ENCODE measurements at places on chromosomes 6 and 20.

- no peak for DNase-seq
Observed at GRCh38 chr20:38602185-38602581, 574 bp downstream of the ARHGAP40 start.

DNA sequence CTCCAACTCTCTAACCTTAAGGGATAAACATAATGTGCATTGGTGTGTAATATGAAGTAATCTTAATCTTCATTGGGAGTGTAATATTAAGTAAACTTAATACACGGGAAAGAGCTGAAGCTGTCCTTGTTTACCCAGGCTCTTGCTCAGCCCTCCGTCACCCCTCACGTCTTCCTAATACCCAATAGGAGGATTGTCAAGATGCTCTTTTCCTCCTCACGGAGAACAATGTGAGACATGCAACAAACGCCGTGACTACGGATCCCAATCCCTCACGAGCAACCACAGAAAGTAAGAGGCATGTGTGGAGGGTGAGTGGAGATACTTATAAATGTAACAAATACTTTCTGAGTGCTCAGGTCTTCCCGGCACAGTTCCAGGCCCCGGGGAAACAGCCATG, 11.0 kb downstream of the KIF16B start:
- no peak for DNase-seq

- DNase-seq, result no peak
Observed at GRCh38 chr20:24823989-24824693, 124.9 kb upstream of the CST7 start.

DNA sequence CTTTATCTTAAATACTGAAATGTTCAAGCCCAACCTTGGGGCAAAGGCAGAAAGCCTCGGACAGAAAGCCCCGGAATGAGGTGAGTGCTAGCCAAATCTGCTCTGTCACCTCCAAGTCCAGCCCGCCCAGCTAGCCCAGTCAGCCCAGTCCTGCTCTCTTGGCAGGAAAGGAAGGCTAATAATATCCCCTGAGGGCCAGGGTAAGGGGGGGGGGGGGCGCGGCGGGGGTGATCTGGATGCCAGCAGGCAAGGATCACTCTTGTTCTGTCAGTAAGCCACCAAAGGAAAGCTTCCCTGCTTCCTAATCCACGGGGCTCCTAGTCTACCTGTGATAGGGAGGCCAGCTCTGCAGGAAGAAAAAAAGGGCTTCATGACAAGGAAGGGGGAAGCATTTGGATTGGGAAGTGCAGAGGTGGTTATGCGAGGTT, 1.1 kb downstream of the NDRG3 start:
- DNase-seq, result no peak

DNA sequence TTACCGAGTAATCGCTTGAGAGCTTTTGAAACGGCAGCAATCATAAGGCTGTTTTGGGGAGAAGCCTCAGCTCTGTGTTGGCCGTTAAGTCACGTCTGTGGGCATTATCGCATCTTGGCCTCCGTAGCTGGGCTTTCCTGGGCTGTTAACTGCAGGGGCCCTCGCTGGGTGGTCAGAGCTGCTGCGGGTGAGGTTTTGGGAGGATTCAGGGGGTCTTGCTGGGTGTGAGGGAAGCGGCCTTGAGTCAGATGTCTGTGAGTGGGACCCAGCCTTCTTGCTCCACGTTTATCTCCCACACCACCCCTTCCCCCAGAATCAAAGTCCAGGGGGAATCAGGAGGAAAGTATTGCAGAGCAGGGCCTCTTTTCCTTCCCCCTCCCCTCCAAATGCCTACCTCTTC, 3.2 kb upstream of the APCDD1L start:
- DNase-seq, result no peak

DNA sequence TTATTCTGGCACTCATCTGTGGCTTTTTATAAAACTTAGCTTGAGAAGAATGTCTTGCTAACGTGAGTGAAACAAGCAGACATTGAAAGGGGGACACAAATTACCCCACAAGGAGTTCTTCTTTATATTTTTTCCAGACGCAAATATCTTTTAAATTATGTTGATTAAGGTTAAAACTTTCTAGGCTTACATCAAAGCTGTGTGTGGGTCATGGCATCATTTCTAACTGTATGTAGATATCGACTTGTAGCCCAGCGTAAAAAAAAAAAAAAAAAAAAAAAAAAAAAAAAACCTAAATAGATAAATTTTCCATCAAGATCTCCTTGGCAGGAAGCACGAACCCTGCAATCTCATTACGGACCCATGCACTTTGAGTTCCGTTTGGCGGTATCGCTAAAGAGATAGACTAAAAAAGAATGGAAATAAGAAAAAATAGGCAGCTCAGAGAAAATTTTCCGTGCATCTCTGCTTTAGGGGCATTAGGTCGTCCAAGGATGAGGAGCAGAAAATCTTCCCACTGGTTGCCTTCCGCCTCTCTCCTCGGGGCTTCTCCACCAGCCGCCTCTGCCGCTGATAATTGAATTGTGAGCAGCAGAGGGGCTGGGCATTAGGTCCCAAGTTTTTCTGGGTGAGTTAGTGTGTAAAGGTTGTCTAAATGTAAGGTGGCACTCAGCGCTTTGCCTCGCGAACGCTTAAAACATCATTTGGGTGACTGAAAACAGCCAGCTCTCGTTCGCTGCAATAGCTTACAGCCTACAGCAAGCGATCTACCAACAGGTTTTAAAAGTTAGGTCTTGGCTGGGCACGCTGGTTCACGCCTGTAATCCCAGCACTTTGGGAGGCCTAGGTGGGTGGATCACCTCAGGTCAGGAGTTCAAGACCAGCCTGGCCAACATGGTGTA, 194.0 kb downstream of the TRIM27 start:
- no peak for DNase-seq

- no peak for DNase-seq
Observed at GRCh38 chr20:57811374-57812020, 101.7 kb upstream of the PMEPA1 start.

DNA sequence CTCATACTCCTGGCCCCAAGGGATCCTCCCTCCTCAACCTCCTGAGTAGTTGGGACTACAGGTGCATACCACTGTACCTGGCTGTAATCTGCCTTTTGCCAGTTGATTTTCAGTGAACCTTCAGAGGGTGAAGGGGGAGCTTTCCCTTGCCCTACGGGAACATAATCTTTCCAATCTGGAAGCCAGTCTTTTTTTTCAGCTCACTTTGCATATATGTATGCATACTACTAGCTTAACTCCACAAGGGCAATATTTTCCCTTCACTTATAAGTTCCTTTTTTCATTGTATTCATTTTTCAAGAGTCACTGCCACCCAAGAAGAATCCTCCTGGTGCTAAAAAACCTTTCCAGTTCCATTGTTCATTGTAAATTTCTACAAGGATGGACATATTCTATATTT, 53.4 kb upstream of the GCM1 start:
- no peak for DNase-seq

DNA sequence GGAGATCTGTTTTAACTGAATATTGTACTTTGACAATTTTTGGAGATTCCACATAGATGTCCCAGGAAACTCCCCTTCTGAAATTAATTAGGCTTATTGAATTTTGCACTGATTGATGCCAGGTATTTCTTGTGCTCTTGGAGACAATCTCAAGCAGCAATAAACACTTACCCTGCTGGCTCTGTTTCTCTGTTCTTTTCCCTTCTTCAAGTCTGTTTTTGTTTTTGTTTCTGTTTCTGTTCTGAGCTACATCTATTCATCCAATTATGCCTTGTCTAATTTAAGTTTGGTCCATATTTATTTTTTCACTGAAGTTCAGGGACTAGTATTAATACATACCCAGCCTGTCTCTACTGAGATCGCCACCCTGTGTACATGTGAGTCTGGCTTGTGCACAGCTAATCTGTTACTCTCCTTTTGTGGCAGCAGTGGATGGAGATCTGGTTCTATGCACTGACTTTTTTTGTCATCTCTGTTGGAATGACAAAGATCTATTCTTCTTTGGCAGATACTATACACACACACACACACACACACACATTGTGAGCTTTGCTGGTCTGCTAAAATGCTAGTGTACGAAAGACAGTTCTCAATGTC, 51.9 kb downstream of the IL22RA2 start:
- DNase-seq, result no peak

GRCh38 chr6:87789198-87789899, 87.3 kb upstream of the AKIRIN2 start:
- DNase-seq, result no peak

GRCh38 chr6:124671324-124671723, 290.9 kb upstream of the RNF217 start:
- no peak for DNase-seq

DNA sequence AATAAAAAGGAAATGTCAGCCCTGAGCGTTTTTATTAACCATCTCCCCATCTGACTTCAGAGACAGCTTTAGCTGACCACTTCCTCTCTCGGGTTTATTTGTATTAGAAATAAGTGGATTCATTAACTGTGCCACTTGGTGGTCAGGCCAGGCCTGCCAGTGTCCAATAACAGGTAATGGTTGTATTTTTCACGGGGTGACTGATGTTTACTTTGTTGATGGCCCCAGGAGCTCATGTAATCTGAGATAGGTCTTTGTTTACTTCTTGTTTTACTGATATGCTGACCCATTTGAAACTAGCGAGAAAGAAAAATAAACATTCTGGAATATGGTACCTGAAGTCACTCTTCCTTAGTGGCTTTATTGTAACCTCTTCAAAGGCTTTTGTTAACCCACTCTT, 504.3 kb upstream of the SLC35B3 start:
- DNase-seq, result no peak

DNA sequence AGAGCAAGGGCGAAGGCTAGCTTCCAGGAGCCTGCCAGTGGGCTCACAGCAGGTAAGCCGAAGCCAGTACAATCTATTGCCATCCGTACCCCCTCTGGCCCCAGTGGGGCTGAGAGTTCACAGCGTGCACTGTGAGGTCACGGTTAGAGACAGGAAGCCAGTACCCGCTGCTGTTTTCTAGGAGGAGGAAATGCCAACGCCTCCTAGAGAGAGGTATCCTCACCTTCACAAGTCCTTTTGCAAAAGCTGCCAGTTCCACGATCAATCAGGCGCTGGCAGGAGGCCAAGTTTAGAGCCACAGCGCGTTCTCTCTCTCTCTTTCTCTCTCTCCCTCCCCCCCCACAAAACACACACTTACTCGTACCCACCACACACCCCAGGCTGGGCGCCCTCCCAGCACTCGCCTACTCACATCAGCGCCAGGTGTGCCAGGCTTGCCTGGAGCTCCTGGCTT, 22.5 kb downstream of the COL9A1 start:
- no peak for DNase-seq

GRCh38 chr6:8664700-8665099, 229.4 kb upstream of the SLC35B3 start:
- DNase-seq, result no peak

GRCh38 chr6:37804586-37804985, 14.9 kb upstream of the ZFAND3 start:
- no peak for DNase-seq

GRCh38 chr6:98514796-98515195, 319.6 kb upstream of the POU3F2 start:
- DNase-seq, result no peak

DNA sequence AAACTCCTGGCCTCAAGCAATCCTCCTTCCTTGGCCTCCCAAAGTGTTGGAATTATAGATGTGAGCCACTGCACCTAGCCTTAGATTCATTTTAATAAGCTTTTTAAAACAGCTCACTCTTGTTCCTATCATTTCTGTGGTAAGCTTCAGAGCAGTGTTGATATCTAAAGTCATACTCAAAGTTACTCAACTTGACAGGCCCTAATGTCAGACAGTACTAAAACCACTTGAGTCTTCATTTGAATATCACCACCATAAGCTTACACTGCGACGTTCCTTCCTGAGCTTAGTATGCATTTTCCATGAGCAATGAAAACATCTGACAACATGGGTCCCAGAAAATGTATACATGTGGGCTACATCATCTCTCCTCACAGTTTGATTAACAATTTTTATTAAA, 6.0 kb downstream of the FUCA2 start:
- DNase-seq, result no peak

GRCh38 chr20:52446421-52447224, 255.0 kb upstream of the ZFP64 start:
- no peak for DNase-seq

DNA sequence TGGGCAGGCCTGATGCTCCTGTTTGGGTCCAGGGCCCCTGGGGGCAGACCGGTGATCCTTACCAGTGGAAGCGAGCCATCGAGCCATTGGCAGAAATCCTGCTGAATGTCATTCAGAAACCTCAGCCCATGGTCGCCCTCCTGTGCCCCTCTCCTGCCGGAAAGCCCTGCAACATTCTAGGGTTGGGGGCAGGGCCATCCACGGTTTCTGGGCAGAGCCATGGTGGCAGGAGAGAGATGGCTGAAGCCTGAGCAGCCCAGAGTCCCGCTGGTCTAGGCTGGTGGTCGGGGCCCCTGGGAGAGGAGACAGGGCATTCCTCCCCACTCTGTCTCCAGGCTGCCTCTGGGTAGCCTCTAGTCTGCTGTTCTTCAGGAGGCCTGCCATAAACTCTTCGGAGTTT, 19.6 kb upstream of the CHMP4B start:
- DNase-seq, result no peak

DNA sequence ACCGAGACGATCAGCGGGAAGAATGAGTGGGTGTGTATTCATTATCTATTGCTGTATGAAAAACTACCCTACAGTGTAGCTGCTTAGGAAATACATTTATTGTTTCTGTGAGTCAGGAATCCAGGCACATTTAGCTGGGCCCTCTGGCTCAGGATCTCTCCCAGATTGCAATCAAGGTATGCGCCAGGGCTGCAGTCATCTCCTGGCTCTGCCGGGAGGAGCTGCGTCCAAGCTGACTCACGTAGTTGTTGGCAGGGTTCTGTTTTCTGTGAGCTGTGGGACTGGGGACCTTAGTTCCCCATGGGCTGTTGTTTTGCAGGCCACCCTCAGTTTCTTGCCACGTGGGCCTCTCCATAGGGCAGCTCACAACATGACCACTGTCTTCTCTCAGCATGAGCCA, 68.2 kb upstream of the FUCA2 start:
- no peak for DNase-seq

DNA sequence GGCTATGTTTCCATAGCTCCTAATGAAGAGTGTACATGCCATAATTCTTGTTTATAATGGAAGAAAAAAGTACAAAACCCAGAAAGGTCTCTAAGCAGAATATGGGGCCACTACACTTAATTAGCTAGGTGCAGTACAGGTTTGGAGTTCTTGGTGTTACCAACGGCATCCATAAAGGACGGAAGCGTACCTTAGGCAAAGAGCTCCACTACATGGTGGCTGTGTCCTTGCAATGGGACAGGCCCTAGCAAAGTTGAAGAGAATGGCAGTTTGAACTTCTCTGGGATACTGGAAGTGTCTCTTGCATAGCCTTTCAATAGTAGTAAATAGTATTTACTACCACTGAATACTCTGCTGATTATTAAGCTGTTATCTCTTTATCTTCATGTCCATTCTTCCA, 371.7 kb upstream of the MMS22L start:
- DNase-seq, result no peak

GRCh38 chr6:143872201-143872600, 7.9 kb downstream of the ZC2HC1B start:
- DNase-seq, result no peak

DNA sequence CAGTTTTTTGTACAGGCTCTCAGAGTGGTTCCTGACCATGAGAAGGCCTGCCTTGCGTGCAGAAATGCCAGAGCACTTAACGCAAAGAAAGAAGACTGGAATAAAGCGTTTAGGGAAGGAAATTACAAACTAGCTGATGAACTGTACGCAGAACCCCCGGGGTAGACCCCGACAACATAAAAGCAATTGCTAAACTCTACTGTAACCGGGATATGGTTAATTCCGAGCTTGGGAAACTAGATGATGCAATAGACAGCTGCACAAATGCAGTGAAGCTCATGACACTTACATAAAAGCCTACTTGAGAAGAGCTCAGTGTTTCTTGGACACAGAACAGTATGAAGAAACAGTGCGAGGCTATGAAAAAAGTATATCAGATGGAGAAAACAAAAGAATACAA, 35.7 kb downstream of the CITED2 start:
- no peak for DNase-seq

- no peak for DNase-seq
Observed at GRCh38 chr6:26173836-26174145, 86.6 kb downstream of the HFE start.

Data from activated CD8-positive, alpha-beta memory T cell treated with anti-CD3 and anti-CD28 coated beads for 4 hours (primary cell).